ENCODE measurements at places on chromosomes 6 and 20.

- DNase-seq: no peak
These were observed 19.7 kb downstream of the GMDS start for GRCh38 chr6:2225422-2226392.

DNA sequence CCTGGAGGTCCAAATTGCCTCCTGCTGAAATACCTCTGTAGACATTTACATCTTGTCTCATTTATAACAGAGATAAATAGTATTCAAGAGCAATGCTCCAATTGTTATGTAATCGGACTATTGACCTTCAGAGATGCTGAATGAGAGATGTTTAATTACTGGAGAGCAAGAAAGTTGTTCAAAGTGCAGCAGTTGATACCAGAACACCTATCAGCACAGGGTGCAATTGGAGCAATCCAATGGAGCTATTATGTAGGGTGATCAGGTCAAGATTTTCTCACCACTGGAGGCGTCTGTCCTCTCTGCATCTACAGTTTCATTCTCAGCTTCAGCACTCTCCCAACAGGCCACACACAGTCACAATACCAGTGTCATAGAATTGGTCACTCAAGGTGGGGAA lies 19.5 kb upstream of the TMX4 start:
- DNase-seq: no peak

DNA sequence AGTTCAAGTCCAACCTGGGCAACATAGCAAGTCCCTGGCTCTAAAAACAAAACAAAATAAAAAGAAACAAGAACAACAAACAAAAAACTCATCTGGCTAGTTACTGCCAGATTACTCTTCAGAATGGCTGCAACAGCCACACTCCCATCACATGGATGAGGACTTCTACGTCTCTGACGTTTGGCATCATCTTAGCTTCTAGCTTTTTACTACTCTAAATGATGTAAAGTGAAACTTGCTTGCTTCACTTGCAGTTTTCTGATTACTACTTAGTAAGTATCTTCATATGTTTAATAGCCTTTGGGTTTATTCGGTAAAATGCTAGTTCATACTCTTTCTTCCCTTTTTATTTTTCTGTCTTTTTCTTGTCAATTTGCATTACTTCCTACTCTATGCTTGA lies 161.1 kb upstream of the CARMIL1 start:
- no peak for DNase-seq

DNA sequence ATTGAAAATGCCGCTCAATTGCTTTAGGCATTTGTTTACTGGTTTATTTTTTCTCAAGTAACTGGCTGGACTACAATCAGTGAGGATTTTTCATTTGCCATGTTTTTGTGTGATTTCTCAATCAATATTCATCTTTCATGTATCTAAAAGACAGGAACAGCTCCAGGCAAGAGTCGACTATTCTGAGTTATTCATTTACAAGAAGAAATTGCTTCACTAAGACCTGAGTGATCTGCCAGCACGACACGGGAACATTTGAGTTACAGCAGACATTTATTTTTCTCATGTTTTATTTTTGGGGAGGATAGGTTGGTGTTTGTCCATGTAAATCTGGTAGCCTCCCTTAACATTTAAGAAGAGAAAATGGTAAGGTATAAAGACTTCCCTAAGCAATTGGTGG lies 124.1 kb downstream of the CBLN4 start:
- DNase-seq: no peak

DNA sequence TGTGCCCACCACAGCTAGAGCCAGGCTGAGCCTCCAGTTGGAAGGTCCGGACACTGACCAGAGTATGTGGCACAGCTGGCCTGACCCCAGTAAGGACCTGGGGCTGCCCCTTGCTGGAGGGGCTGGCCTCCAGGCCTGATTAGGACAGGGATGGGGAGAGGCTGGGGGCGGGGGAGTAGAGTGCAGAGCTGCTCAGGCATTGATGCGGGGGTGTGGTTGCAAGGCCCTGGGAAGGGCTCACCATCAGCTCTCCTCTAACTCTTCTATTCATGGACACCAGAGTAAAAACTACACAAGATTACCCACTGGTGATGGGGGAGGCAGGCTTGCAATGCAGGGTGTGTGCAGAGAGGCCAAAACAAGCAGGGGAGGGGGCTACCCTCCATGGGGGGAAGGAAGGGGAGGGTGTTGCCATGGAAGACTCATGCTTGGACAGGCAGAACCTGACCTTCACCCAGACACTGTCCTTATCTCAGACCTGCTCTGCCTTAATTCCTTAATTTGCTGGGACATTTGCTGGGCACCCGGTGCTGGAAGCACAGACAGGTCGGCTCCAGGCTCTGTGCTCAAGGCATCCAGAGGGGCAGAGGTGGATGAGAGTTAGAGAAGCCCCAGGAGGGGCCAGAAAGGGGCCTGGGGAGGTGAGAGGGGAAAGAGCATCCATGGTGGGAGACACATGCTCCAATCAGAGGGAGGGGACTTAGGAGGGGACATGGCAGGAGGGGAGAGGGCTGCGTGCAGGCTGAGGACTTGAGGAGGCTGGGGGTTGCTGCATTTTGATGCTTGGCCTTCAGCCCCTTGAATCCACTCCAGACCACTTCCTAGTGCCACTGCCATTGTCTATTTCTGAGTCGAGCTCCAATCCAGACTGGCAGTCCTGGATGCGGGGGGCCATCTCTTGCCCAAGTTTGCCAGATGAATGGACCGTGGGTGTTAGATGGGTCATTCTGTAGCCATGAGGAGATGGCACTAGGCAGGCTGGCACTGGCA lies 7.6 kb upstream of the EMILIN3 start:
- no peak for DNase-seq

DNA sequence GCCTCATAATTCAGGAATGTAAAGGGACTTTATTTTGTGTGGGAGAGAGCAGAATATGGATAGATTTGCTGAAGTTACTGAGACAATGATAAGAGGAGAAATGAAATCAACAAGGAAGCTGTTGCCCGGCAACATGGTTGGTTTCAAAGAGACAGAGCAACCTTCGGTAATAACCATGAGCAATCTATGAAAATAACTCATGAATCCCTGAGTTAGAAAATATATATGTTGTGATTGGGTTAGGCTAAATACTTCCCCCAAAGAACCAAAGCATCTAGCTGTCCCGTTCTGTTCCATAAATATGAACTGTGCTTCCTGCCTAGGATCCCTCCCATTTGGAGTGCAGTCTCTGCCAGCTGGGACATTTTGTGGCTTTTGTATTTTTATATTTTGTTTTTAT lies 23.1 kb downstream of the SERPINB1 start:
- no peak for DNase-seq

DNA sequence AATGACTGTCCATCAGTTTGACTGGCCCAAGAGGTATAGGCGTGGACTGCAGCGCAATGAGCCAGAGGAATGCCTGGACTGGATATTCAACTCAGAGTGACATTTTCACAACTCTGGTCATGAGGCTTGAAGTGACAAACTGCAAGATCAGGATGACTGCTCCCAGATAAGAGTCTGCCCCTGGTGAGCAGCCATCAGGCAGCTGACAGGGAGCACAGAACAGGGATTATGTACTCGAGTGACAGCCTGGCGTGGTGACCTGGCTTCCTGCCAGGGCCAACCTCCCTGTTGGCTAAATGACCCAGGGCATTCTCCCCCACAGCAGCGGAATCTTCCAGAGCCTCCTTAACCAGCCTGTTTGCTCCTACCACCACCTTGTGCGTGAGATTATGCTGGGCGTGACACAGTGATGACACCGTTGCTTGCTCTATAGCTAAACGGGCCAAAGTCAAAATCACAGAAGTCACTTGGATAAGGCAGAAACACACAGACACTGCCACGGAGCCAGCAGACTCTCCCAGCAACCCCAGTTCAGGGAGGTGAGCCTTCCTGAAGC lies 209.1 kb upstream of the JARID2 start:
- no peak for DNase-seq

DNA sequence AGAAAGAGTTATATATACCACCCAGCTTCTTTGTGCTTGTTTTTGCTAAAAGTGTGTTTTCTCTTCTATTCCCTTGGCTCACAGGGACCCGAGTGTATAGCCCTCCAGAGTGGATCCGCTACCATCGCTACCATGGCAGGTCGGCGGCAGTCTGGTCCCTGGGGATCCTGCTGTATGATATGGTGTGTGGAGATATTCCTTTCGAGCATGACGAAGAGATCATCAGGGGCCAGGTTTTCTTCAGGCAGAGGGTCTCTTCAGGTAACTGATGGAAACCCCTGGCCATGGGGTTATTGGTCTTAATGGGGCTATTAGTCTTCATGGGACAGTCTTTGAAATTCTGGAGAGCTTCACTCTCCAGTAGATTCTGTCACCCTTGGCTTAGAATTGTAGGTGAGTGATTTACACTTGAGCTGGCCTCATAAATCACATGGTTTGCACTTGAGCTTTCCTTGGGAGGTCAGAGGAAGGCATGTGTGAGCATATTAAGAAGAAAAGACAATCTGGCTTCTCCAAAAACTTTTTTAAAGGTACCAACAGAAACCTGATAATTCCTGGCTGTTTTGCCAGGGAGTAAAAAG lies 3.0 kb downstream of the PIM1 start:
- no peak for DNase-seq

GRCh38 chr6:15620611-15621010 lies 42.2 kb downstream of the DTNBP1 start:
- no peak for DNase-seq

GRCh38 chr20:58595167-58595566 lies 55.9 kb upstream of the STX16 start:
- no peak for DNase-seq

DNA sequence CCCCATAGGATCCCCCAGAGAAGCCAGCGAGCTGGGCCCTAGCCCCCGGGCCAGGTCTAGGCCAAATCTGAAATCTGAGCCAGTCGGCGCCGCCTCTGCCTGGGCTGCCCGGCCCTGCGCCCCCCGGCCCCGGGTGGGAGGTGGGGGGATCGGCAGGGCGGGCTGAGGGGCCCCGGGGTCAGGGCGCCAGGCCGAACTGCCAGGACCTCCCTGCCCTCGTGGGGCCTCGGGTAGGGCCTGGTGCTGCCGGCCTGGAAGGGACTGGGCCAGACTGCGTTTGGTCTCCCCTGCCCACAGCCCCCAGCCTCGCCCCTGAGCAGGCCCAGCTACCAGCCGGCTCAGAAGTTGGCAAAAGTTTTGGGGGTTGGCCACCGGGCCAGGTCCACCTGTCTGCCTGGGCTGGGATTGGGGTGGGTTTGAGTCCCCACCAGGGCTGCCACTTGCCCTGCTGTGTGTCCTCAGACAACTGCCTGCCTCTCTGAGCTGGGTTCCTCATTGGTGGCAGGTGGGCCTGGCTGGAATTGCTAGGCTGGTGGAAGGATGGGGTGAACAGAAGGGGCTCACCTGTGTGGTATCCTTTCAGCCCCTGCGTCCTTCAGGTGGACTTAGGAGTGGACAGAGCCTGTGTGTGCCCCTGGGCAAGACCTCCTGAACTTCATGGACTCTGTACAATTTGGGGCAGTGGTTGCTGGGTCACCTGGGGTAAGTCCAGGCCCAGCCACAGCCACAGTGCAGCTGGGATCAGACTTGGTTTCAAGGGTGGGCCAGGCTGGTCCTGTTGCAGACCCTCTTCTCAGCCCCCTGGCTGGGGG lies 801 bp downstream of the SRC start:
- no peak for DNase-seq

- peak; percentile 15 for DNase-seq
These were observed 235 bp downstream of the MAP7 start for GRCh38 chr6:136550045-136550329.

DNA sequence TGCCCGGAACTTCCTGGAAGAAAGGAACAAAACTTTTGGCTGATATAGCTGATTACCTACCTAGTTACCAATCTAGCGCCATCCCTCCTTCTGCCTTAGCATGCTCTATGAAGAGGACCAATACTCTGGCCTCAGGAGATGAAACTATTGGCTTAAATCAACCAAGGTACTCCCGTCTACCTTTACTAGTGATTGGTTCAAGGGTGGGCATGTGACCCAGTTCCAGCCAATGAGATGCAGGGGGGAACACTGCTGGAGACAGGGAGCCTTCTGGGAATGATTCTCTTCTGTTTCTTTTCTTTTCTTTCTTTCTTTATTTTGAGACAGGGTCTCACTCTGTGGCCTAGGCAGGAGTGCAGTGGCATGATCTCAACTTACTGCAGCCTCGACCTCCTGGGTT lies 72.6 kb upstream of the CCDC167 start:
- no peak for DNase-seq

GRCh38 chr6:127938701-127939100 lies 37.8 kb upstream of the THEMIS start:
- DNase-seq: no peak

DNA sequence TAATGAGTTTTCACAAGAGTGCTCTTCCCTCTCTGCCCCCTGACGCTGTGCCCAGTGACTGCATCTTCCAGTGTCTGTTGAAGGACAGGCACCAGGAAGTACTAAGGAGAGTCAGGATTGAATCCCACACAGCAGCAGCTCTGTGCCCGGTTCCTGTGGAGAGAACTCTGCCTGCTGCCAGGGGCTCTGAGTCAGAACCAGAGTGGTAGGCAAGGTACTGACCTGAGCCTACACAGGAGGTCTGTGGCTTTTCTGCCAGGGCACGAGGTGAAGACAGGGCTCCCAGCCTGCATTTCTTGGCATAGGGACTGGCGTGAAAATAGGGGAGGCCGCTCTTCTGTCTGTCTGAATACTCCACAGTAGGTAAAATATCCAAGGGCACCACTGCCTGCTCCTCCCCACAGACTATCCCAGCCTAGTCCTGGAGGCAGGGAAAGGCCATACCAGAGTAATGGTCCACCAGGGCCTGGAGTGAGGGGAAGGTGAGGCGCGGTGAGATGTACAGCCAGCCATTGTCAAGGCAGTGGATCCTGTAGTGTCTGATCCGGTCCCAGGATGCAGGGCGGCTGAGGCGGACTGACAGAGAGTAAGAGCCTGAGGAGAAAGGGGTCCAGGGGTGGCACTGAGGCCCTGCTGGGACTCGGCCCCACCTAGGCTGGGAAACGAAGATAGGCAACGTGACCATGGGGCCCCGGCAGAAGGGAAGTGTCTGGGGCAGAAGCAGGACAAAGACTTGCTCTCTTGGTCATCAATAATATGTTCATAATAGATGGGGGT lies 9.4 kb downstream of the RAB5IF start:
- no peak for DNase-seq

DNA sequence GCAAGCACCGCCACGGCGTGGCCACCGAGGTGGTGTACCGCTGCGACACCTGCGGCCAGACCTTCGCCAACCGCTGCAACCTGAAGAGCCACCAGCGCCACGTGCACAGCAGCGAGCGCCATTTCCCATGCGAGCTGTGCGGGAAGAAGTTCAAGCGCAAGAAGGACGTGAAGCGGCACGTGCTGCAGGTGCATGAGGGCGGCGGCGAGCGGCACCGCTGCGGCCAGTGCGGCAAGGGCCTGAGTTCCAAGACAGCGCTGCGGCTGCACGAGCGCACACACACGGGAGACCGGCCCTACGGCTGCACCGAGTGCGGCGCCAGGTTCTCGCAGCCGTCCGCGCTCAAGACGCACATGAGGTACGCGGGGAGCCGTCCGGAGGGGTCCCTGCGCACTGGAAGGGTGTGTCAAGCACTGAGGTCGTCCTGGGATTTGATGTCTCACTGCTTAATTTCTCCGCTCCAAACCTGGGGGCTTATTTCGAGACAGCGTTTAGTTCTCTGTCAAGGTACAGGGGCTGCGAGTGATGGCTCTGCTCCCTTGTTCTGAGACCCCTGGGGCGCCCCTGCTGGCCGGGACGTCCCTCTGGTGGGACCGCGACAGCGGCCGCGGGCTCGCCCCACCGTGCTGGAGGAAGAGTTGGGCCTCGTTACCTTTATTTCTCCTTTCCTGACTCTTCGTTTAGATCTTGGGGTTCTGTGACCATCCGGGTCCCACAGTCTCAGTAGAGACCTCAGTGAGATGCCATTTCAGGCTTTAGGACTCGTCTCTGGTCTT lies 3.6 kb downstream of the GZF1 start:
- DNase-seq: no peak

- DNase-seq: no peak
These were observed 236.5 kb downstream of the GMPR start for GRCh38 chr6:16474772-16475493.

GRCh38 chr20:22525821-22526220 lies 58.6 kb downstream of the FOXA2 start:
- DNase-seq: no peak

All from central memory CD8-positive, alpha-beta T cell (primary cell).